PC-3 (cell line): ENCODE measurements at places on chromosomes 4 and X. TPM values are rescaled to one million over a fixed set of nuclear protein-coding genes. Genes with fewer than 3 reads are reported as not detected.

Gene CD38
- not detected in 2 replicates for total RNA-seq

- peaks cover 16% of the 10 kb centered on the region for H3K27me3 ChIP-seq
- no peak overlapping the region for H3K27ac ChIP-seq
- peaks cover 21% of the 10 kb centered on the region for H3K4me1 ChIP-seq
- no peak overlapping the region for H3K4me3 ChIP-seq
- no peak for DNase-seq
- H3K36me3 ChIP-seq: no peaks in the 10 kb centered on the region
These were observed 162.1 kb upstream of the KIT start for GRCh38 chr4:54495641-54496040.

DNA sequence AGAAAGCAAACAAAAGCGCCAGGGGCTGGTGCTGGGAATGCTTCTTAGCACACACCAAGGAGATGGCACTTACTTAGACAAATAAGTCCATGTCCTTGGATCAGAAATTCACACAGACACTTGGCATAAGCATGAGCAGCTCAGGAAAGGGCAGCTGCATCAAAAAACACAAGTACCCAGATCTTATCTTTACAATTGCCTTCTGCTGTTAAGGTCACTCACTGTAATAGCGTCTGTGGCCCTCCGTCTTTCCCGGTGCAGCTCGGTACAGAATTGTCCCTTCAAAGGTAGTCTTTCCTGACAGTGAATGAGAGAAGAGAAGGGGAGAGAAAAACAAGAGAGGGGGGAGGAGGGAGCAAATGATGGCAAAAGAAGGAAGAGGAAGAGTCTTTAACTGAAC, 172.1 kb upstream of the MAP3K15 start:
- DNase-seq: no peak
- no peak overlapping the region for H3K27ac ChIP-seq
- H3K4me1 ChIP-seq: peaks cover 13% of the 10 kb centered on the region
- no peaks in the 10 kb centered on the region for H3K27me3 ChIP-seq
- H3K36me3 ChIP-seq: no peaks in the 10 kb centered on the region
- H3K4me3 ChIP-seq: no peak overlapping the region

DNA sequence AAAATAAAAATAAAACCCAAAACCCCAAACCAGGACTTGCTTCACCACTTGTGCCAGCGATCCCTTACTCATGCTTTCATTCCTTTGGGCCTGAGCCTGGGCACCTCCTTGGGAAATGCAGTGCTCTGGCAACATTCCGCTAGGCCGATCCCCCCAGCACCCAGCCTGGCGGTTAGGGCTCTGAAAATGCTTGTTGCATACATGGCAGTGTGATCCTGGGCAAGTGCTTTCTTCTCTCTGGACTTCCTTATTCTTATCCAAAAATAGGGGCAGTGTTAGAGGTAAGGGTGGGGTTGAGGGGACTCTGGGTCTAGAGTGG, 4.6 kb downstream of the ZNF185 start:
- no peak for DNase-seq
- H3K27me3 ChIP-seq: no peaks in the 10 kb centered on the region
- H3K4me1 ChIP-seq: peaks cover 41% of the 10 kb centered on the region
- H3K36me3 ChIP-seq: no peaks in the 10 kb centered on the region
- no peak overlapping the region for H3K4me3 ChIP-seq

GRCh38 chrX:135087867-135088266, 32.5 kb downstream of the ETDB start:
- no peaks in the 10 kb centered on the region for H3K36me3 ChIP-seq
- no peak for DNase-seq
- H3K27ac ChIP-seq: no peak overlapping the region
- no peak overlapping the region for H3K4me3 ChIP-seq
- H3K27me3 ChIP-seq: no peaks in the 10 kb centered on the region

DNA sequence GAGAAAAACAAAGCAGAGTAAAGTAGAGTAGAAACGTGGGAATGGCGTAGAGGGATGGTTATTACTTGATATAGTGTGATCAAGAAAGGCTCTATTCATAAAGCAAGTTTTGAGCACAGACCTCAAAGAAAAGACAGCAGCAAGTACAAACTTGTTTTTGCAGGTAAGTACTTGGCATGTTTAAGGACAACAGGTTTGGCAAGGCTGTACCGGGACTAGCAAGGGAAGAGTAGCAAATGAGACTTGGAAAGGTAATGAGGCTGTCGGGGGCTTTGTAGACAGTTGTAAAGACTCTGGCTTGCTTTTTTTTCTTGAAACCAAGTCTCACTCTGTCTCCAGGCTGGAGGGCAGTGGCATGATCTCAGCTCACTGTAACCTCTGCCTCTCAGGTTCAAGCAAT, 40.9 kb downstream of the NEK1 start:
- no peak overlapping the region for H3K27ac ChIP-seq
- no peak overlapping the region for H3K4me3 ChIP-seq

Gene ZXDA
- total RNA-seq: 2.9 and 3.2 TPM in 2 replicates

Gene CXorf49
- not detected in 2 replicates for total RNA-seq
